ENCODE measurements at places on chromosomes 12 and 14.

- DNase-seq: no peak
Observed at GRCh38 chr14:74924061-74924460, 1.0 kb upstream of the RPS6KL1 start.

- no peak for DNase-seq
Observed at GRCh38 chr14:63922696-63923421, 70.1 kb downstream of the SYNE2 start.

DNA sequence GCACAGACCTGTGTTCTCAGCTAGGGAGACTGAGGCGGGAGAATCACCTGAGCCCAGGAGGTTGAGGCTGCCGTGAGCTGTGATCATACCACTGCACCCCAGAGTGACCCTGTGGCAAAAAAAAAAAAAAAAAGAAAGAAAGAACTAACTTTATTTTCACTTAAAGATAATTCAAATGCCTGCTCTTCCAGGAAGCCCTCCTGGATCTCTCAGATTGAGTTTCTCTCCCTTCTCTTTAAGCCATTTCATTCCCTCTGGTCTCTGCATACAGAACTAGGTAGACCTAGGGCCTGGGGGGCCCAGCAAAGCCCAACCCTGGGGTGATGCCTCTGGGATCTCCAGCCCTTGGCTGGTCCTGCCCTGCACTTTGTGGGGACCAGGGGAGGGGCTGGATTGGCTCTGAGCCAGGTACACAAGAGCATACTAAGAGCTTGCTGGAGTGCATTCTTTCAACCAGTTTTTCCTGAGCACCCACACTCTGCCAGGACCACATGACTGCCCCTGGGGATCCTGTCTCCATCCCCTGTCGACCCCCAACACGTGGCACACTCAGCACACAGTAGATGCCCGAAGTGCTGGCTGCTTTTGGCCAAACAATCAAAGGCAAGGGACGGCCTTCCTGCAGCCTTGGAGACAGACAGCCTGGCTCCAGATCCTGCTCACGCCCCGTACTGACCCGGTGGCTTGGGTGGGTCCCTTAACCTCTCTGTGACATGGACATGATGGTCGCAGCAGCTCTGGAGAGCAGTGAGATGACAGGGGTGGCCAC lies 52.7 kb downstream of the CYP46A1 start:
- DNase-seq: no peak

DNA sequence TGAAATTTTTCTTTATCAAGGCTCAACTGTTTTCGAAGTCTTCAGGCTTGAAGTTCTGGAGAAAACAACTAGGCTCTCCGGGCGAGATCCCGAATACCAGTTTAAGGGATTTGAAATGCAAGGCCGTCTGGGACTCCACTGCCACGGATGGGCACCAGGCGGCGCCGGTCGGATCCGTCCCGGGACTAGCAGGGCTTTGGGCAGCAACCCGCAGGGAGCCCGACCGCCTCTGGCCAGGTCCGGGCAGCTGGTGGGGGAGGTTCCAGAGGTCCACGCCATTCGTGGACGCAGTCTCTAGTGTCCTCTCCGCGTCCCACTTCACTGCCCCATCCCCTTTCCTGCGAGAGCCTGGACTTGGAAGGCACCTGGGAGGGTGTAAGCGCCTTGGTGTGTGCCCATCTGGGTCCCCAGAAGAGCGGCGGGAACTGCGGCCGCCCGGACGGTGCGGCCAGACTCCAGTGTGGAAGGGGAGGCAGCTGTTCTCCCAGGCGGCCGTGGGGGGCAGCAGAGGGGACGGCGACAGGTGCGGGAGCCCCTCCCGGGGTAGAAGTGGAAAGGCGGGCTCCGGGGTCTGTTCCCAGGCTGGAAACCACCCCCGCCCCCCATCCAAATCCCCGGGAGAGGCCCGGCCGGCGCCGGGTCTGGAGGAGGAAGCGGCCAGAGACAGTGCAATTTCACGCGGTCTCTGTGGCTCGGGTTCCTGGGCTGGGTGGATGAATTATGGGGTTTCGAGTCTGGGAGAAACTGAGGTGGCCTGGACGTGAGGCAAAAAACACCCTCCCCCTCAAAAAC lies 838 bp upstream of the ERBB3 start:
- peak; percentile 32 for DNase-seq

DNA sequence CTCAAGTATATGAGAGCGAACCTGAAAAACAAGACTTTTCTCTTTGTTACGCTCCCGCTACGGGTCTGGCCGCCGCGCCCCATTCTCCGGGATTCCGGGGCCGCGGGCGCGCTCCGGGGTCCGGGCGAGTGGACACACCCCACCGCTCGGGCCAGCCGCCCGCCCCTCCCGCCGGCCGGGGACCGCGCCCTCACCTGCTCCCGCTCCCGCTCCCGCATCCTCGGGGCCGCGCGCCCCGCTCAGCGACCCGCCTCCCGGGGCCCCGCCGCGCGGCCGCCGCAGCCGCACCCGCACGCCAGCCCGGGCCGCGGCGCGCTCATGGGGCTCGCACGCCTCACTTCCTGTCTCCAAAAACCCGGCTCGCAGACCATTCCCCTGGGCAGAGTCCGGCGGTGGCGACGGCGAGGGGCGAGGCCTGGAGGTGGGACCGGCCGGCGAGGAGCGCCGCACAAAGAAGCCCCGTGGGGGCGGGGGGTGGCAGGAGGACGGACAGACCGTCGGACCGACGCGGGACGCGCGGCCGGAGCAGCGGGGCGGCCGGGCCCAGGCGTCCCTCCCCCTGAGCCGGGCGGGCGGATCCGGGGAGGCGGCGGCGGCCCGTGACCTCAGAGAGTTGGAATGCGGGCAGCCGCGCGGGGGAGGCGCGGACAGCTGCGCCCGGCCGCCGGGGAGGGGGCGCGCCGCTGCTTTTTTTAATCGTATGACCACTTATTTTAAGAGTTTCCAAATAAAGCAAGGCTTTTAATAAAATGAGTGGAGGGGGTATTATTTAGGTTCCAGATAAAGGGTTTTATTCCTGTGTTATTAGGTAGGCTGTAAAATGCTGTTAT lies at the start of gene PTPN21:
PTPN21 (minus strand) TSS at position 551 of the 830 bp plus-strand sequence. CDS start 4,590 bp downstream, outside the sequence.
- no peak for DNase-seq

- DNase-seq: no peak
Observed at GRCh38 chr14:26191671-26192070, 406.2 kb downstream of the NOVA1 start.

- DNase-seq: no peak
Observed at GRCh38 chr12:79033788-79034187, 169.2 kb downstream of the SYT1 start.

GRCh38 chr14:67358924-67359774 lies 455 bp downstream of the ATP6V1D start:
- no peak for DNase-seq

- DNase-seq: no peak
Observed at GRCh38 chr12:2682296-2683251, 112.2 kb upstream of the FKBP4 start.

DNA sequence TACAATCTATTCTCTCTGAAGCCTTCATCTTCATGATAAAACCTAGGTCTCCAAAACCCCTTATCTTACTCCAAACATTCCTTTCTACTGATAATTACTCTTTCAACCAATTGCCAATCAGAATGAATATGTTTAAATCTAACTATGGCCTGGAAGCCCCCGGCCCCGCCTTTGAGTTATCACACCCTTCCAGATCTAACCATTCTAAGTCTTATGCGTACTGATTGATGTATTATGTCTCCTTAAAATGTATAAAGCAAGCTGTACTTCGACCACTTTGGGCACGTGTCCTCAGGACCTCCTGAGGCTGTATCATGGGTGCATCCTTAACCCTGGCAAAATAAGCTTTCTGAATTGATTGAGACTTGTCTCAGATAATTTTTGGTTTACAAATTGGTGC lies 14.4 kb downstream of the PABPN1 start:
- DNase-seq: no peak

DNA sequence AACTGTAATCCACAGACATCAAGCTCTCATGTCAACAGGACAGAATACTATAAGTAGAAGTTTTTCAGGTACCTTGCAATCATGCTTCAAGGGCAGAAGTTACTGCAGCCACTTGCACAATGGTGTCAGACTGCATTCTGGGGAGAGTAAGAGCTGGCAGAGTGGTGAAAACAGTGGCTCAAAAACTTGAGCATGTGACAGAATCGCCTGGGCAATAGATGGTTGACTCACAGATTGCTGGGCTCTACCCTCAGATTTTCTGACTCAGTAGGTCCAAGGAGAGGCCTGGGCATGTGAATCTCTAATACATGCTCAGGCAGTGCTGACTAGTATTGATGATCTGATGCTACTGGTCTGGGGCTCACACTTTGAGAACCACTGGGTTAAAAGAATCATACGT lies 187.8 kb downstream of the TBX5 start:
- no peak for DNase-seq

DNA sequence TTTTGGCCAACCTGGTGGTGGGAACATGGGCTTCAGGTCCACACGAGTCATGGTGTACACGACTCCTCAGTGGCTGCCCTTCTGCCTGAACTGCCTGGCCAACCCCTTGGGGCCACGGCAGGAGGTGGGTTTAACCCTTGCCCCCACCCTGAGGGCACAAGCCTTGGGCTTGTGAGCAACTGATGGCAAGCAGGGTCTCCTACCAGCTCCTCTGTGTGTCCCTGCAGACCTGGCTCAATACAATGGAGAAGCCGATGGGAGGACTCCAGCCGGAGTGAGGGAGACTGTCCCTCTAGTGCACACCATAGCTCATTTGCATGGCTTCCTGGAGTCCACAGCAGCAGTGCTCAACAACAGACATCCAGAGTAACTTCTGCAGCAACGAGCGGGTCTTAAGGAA lies 28.0 kb downstream of the JAG2 start:
- DNase-seq: no peak

- no peak for DNase-seq
Observed at GRCh38 chr12:56991319-56992246, 14.8 kb downstream of the ZBTB39 start.

DNA sequence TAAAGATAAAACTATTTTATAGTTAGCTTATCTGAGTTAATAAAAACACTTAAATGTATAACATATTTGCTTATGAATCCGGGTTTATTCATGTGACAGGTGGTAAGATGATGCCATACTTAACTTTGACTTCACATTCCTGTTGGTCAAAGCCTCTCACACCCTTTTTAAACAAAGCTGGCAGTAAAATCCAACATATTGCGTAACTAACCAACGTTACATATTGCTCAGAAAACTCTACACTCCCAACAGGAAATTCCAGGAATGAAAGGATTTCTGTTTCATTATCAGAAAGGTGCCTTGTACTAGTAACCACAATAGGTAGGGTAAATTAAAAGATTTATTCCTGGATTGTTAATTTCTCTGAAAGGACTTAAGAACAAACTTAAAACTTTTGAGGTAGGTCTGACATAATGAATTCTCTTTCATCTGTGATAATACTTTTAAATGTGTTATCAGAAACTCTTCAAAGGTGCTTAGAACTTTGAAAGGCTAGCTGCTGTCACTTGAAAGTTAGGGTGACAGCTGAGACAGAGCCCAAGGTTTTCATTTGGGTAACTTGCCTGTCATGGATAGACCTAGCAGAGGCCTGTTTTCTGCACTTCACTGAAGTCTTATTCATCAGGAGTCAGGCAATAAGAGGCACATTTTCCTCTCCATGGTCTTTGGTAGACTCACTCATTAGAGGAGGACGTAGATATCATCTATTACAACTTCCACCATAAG lies 23.8 kb upstream of the CATSPERB start:
- DNase-seq: no peak

DNA sequence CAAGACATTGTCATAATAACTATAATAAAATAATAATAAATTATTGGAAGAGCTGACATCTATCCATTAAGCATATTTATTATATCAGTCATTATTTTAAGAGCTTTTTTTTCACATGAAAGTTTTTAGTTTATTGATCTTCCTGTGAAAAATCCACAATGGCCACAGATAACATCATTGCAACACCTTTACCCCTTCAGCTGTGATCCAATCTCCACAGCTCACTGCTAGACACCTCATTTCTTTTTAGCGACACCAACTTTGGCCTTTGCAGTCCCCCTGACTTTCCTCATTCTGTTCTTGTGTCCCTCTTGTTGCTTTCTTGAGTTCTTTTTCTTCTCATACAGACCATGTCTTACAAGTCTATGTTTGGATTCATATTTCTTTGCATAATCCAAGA lies 67.4 kb downstream of the STON2 start:
- DNase-seq: no peak

GRCh38 chr12:89901906-89902642 lies 193.4 kb upstream of the ATP2B1 start:
- DNase-seq: no peak

DNA sequence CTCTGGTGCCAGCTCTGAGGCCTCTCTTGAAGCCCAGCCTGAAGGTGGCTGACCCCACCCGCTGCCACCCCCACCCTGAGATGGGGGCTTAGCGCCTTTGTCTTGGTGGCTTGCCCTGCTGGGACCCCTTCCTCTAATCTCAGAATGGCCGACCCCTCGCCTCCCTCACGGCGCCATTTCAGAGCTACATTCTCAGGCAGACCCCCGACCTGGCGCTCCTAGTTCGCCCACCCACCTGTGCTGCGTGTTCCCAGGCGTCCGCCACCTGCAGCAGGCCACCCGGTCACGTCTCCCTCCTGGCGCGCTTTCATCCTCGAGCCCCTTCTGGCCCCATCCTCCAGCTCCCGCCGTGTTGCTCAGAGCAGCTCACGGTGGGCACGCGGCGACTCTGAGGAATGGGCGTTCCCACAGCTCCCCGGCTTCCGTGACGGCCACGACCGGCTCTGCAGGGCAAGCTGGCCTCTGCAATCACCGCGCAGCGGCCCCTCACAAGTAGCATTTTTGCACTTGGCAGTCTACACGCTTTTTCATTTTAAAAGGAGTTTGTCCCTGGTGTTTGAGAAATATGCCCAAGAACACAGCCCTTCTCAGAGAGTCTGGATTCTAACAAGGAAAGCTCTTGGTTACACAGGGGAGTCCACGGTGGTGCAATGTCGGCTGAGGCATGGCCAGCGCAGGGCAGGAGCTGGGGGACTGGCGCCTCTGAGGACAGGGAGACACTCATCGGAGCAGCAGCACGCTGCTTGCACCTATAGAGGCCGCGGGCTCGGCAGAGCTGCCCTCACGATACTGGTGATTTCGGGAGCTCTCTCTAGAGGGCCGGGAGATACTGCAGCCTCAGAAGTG lies 105.7 kb upstream of the C14orf180 start:
- no peak for DNase-seq

GRCh38 chr12:125283521-125283920 lies 218.3 kb downstream of the AACS start:
- DNase-seq: no peak

- no peak for DNase-seq
Observed at GRCh38 chr12:114679452-114679875, 4.5 kb downstream of the TBX3 start.

GRCh38 chr12:43805149-43805859 lies 813 bp downstream of the TWF1 start:
- no peak for DNase-seq

GRCh38 chr14:68569970-68570409 lies 222.9 kb downstream of the ZFP36L1 start:
- DNase-seq: no peak

DNA sequence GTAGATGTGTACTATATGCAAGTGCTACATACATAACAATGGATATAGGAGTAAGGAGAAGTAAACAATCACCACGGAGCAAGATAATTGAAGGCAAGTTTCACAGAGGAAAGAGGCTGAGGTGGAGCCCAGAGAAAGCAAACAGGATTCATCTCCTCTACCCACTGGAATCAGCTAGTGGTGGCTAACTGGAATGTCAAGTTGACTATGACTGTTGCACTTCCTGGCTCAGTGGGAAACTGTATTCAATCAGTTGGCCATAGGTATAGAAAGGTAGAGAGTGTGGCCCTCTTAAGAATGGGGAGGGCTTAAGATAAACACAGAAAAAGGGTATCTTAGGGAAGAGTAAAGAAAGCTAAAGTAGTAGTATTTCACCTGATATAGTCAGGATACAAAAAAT lies 62.4 kb downstream of the MAP4K5 start:
- DNase-seq: no peak

GRCh38 chr14:36510874-36511273 lies 9.2 kb downstream of the NKX2-1 start:
- DNase-seq: no peak

All from NCI-H446 treated with DMSO at 0.1 percent for 48 hours (cell line).